Nephron progenitor cell (in vitro differentiated cells): ENCODE measurements at places on chromosomes 3 and 15.

DNA sequence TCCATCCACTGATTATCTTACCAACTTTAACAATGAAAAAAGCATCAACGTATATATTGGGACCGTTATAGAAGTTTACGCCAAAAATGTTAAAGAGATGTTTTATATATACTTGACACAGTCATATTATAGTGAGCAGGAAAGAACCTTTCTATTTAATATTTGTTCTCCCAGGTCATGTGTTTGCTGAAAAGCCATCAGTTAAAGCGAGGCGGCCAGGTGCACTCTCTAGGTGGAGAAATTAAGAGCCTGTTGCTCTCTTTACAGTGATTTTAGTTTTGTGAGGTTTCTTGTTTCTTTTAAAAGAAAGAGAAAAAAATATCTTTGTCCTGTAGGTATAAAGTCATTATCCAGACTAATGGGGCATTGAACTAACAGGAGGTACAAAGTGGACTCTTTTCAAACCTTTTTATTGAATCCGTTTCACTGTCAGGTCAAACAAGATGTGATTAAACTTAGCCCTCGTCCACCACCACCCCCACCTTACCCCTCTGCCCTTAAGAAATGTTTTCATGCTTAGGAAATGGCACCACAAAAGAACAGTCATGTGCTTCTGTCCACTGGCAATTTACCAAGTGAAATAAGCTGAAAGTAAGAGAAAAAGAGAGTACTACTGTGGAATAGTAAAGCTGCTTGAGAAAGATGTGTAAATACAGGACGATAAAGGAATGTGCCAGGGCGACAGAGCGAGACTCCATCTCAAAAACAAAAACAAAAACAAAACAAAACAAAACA, 279.9 kb downstream of the PTPRG start:
- H3K27me3 ChIP-seq = peaks cover under 1% of the 10 kb centered on the region
- no peak for DNase-seq
- no peak overlapping the region for H3K4me3 ChIP-seq
- peaks cover 30% of the 10 kb centered on the region for H3K4me1 ChIP-seq

- no peak overlapping the region for H3K4me3 ChIP-seq
- no peak overlapping the region for H3K27ac ChIP-seq
- H3K4me1 ChIP-seq = peaks cover 20% of the 10 kb centered on the region
- no peak for DNase-seq
- H3K36me3 ChIP-seq = peaks cover 62% of the 10 kb centered on the region
These were observed 85.6 kb downstream of the TJP1 start for GRCh38 chr15:29736744-29737020.

GRCh38 chr3:135975053-135975452, 9.5 kb downstream of the PPP2R3A start:
- H3K4me1 ChIP-seq = peaks cover 21% of the 10 kb centered on the region
- peaks cover 23% of the 10 kb centered on the region for H3K36me3 ChIP-seq
- H3K4me3 ChIP-seq = no peak overlapping the region
- H3K27me3 ChIP-seq = peaks cover 3% of the 10 kb centered on the region
- H3K27ac ChIP-seq = peak overlapping the region; percentile 96

DNA sequence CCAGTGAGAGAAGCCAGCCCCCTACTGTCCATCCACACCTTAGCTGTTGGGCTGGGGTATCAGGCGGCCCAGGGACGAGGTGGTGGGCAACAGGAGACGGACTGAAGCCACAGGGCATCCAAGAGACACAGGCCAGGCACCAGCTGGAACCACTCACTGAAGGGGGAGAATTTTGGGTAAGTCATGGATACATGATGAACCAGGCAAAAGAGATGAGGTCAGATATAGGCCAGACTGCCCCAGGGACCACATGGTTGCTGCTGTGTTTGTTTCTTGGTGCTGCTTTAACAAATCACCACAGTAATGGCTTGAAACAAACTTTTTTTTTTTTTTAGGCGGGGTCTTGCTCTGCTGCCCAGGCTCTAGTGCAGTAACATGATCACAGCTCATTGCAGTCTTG, 66.4 kb downstream of the SEMA5B start:
- H3K4me1 ChIP-seq = peaks cover 52% of the 10 kb centered on the region
- H3K27ac ChIP-seq = no peak overlapping the region
- no peaks in the 10 kb centered on the region for H3K36me3 ChIP-seq
- DNase-seq = no peak
- peaks cover 40% of the 10 kb centered on the region for H3K27me3 ChIP-seq

DNA sequence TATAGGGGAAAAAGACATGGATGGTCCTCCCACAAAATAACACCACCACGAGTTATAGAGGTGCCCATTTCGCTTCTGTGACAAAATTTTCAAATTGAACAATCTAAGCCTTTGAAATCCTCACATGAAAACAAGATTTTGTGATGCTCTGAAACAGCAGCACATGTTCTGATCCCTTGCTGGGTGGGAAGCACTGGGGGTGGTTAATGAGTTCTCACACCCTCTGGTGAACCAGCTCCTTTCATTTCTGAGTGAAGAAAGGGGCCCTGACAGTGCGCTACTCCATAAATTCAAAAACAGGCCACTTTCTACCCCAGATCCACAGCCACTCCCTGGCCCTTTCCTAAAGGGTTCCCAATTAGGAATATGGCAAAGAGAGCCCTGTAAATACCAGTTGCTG, 129.3 kb downstream of the TNIK start:
- no peaks in the 10 kb centered on the region for H3K36me3 ChIP-seq
- H3K4me1 ChIP-seq = peaks cover 31% of the 10 kb centered on the region
- DNase-seq = no peak
- H3K27ac ChIP-seq = no peak overlapping the region

- no peak for DNase-seq
- H3K4me1 ChIP-seq = peaks cover 3% of the 10 kb centered on the region
- no peak overlapping the region for H3K4me3 ChIP-seq
- H3K36me3 ChIP-seq = peaks cover 71% of the 10 kb centered on the region
- H3K27me3 ChIP-seq = no peaks in the 10 kb centered on the region
- no peak overlapping the region for H3K27ac ChIP-seq
These were observed 38.3 kb downstream of the USF3 start for GRCh38 chr3:113658107-113658506.

GRCh38 chr15:72614810-72615532, 39.5 kb upstream of the GOLGA6B start:
- H3K4me3 ChIP-seq = no peak overlapping the region
- DNase-seq = no peak
- H3K27ac ChIP-seq = no peak overlapping the region
- H3K4me1 ChIP-seq = peaks cover 15% of the 10 kb centered on the region
- H3K36me3 ChIP-seq = no peaks in the 10 kb centered on the region

- no peak overlapping the region for H3K27ac ChIP-seq
- peaks cover 8% of the 10 kb centered on the region for H3K27me3 ChIP-seq
- no peaks in the 10 kb centered on the region for H3K36me3 ChIP-seq
These were observed 31.6 kb upstream of the TIMP4 start for GRCh38 chr3:12190221-12190807.

DNA sequence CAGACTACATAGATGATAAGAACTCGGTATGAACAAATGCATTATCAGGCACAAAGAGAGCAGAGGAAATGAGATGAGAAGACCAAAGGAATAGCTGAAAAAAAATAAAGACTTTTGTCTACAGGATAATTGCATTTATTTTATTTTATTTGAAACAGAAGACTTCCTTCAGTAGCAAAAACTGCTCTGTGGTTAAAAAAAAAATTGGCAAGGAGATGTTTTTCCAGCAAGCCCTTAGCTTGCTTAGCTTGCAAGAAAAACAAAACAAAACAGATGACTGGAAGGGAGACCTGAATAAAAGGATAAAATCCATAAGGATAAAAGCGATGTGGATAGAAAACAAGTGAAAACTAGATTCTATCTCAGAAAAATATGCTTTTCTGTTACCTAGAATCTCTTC, 9.1 kb upstream of the PPM1L start:
- H3K36me3 ChIP-seq = no peaks in the 10 kb centered on the region
- H3K27me3 ChIP-seq = peaks cover 34% of the 10 kb centered on the region
- DNase-seq = no peak
- no peaks in the 10 kb centered on the region for H3K4me1 ChIP-seq

GRCh38 chr3:172325461-172325860, 122.8 kb downstream of the GHSR start:
- no peak for DNase-seq
- no peak overlapping the region for H3K4me3 ChIP-seq
- H3K36me3 ChIP-seq = peaks cover 72% of the 10 kb centered on the region

- H3K36me3 ChIP-seq = no peaks in the 10 kb centered on the region
- H3K27ac ChIP-seq = no peak overlapping the region
- H3K4me1 ChIP-seq = peaks cover 32% of the 10 kb centered on the region
- H3K4me3 ChIP-seq = no peak overlapping the region
- no peak for DNase-seq
These were observed 2.2 kb upstream of the TMC3 start for GRCh38 chr15:81376231-81376630.

DNA sequence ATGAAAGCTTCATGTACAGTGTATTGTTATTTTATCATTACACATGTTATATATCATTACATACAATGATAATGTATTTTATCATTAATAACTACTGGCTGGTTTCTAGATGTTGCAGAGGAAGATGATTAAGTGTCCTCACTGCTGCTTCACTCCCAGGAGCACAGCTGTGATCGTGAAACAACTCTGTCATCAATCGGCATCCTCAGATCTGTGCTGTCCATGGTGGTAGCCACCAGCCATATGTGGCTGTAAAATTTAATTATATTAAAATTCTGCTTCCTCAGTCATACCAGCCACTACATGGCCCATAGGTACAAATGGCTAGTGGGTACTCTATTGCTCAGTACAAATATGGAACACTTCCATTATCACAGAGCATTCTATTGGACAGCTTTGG, 379.4 kb upstream of the CFAP20DC start:
- no peak overlapping the region for H3K4me3 ChIP-seq
- no peak for DNase-seq
- H3K27ac ChIP-seq = no peak overlapping the region
- H3K27me3 ChIP-seq = peaks cover 23% of the 10 kb centered on the region
- H3K36me3 ChIP-seq = no peaks in the 10 kb centered on the region

DNA sequence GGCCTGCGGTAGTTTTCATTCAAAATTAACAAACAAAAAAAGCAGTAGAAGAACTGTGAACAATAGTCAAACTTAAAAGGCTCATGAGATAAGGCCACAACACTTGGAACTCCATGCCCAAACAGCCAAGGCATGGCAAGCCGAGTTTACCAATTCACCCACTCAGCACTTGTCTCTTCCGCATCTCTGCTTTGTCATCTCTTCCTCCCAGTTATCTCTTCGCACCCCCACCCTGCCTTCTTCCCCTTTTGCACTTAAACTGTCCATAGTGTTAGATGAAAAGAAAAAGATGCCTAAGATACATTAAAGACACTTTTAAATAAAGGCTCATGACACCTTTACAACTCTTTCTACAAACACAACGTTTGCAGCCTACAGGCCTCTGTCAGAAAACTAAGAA, 11.1 kb downstream of the TLE3 start:
- H3K27ac ChIP-seq = no peak overlapping the region
- H3K27me3 ChIP-seq = peaks cover 10% of the 10 kb centered on the region
- H3K4me1 ChIP-seq = peaks cover 89% of the 10 kb centered on the region
- no peak for DNase-seq
- H3K4me3 ChIP-seq = no peak overlapping the region

DNA sequence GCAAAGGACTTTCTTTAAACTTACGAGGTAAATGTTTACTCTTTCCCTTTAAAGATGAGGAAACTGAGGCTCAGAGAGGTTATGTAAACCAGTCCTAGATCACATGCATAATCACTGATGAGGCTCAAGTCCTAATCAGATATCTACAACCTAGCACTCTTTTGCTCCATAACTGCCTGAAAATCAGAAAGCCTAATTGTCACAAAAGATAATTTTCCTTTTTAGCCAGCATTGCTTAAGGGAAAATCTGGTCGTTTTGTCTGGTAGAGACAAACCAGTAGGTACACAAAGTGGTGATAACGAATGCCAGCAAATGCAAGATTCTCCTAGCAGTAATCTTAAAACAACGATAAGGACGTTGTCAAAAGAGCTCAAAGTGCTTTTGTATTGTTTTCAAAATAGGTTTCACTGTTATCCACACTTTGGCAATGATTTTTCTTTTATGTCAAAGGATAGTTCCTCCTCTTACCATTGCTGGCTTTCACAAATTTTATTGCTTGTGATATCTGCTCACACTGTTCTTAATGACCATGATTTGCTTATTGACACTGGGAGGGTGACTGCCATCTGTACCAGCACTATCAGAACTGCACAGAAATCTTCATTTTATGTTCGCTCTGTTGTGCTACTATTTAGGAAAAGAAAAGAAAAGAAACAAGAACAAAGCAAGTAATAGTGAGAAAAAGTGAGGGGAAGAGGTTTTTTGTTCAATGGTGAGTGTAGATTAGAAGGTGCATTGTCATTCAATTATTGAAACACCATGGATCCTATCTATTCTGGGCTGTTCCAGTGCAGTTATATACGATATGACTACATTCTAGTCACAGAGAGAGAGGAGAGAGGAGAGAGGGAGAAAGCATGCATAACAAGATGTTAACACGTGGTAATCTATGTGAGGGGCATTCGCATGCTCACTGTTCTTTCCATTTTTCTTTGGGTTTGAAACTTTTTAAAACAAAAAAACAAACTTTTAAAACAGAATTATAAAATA, 13.7 kb downstream of the IQCH start:
- H3K4me3 ChIP-seq = no peak overlapping the region
- H3K27me3 ChIP-seq = peaks cover 2% of the 10 kb centered on the region
- no peaks in the 10 kb centered on the region for H3K4me1 ChIP-seq
- H3K36me3 ChIP-seq = no peaks in the 10 kb centered on the region

DNA sequence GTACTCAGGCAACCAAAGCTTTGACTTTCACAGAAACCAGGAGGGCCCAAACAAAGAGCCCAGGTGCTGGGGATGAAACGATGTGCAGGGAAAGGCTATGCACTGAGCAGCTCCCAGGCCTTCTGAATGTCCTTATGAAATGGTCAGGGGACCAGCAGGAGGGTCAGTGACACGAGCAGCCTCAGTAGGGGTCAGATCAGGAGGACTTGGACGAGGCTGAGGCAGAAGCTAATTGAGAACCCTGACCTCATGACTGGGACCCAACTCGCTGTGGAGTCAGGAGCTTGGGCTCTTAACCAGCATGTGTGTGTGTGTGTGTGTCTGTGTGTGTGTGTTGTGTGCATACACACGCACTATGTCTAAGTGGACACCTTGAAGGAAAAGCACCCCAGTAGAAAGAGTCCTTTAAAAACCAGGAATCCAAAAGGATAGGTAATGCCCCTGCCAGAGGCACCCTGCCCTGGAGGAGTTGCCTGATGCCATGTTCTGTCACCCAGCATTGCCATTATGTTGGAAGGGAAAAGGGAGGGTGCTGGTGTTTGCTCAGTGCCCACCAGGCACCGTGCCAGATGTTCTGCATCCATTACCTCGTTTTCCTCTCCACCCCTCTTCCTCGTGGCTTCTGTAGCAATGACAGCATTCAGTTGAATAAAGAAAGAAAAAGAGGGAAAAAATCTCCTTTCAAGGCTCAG, 50.9 kb downstream of the CORO2B start:
- H3K36me3 ChIP-seq = no peaks in the 10 kb centered on the region
- H3K27me3 ChIP-seq = peaks cover 22% of the 10 kb centered on the region
- no peak overlapping the region for H3K4me3 ChIP-seq
- H3K4me1 ChIP-seq = peaks cover 22% of the 10 kb centered on the region
- H3K27ac ChIP-seq = no peak overlapping the region

GRCh38 chr3:196323691-196324090, 5.7 kb upstream of the DYNLT2B start:
- H3K4me3 ChIP-seq = no peak overlapping the region
- DNase-seq = peak; percentile 23
- peak overlapping the region; percentile 29 for H3K27ac ChIP-seq
- no peaks in the 10 kb centered on the region for H3K27me3 ChIP-seq
